Purkinje cell (primary cell): ENCODE measurements at places on chromosomes 2 and 18. TPM values are rescaled to one million over a fixed set of nuclear protein-coding genes. Genes with fewer than 3 reads are reported as not detected.

Gene IL36G
- polyA plus RNA-seq = not detected in 2 replicates

Gene PSMD14
- 137 and 182 TPM in 2 replicates for polyA plus RNA-seq

Gene ACTR1B
- polyA plus RNA-seq = 5.9 and 7.6 TPM in 2 replicates

Gene MARCO
- polyA plus RNA-seq = not detected in 2 replicates

Gene SATB2
- 11.9 TPM in 1 of 2 replicates, not detected in the other for polyA plus RNA-seq

Gene CXCR4
- polyA plus RNA-seq = 4.0 and 6.1 TPM in 2 replicates

Gene FSHR
- polyA plus RNA-seq = not detected in 2 replicates

Gene EVX2
- polyA plus RNA-seq = not detected in 2 replicates

Gene RAB6C
- polyA plus RNA-seq = 2.8 TPM in 1 of 2 replicates, not detected in the other

Gene SP140L
- 0.50 TPM in 1 of 2 replicates, not detected in the other for polyA plus RNA-seq

Gene PELI1
- 1.9 and 3.7 TPM in 2 replicates for polyA plus RNA-seq

Gene SOWAHC
- polyA plus RNA-seq = 0.43 and 0.74 TPM in 2 replicates

Gene LAMA1
- 0.50 TPM in 1 of 2 replicates, not detected in the other for polyA plus RNA-seq

Gene BOD1L2
- not detected in 2 replicates for polyA plus RNA-seq

Gene POTEE
- not detected in 2 replicates for polyA plus RNA-seq

Gene C1QL2
- not detected in 2 replicates for polyA plus RNA-seq

Gene CD8B
- polyA plus RNA-seq = not detected in 2 replicates

Gene ZEB2
- 9.3 and 31.7 TPM in 2 replicates for polyA plus RNA-seq

Gene RGPD4
- polyA plus RNA-seq = 0.08 TPM in 1 of 2 replicates, not detected in the other

Gene GREB1
- polyA plus RNA-seq = 0.32 and 1.4 TPM in 2 replicates

Gene STARD6
- not detected in 2 replicates for polyA plus RNA-seq

Gene LYPD6
- 0.93 TPM in 1 of 2 replicates, not detected in the other for polyA plus RNA-seq
